ENCODE measurements at places on chromosomes 12 and 14.

GRCh38 chr14:78508023-78508422 is 337.9 kb downstream of the NRXN3 start:
- DNase-seq, result no peak

DNA sequence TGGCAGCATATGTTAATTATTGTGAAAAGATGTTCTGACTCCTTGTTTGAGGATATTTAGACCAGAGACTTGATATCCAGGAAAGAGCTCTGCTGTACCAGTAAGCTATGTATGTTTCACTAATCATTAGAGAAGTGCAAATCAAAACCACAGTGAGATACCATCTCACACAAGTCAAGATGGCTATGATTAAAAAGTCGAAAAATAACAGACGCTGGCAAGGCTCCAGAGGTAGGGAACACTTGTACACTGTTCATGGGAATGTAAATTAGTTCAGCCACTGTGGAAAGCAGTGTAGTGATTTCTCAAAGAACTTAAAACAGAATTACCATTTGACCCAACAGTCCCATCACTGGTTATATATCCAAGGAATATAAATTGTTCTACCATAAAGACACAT is 171.6 kb downstream of the DPY19L2 start:
- no peak for DNase-seq

DNA sequence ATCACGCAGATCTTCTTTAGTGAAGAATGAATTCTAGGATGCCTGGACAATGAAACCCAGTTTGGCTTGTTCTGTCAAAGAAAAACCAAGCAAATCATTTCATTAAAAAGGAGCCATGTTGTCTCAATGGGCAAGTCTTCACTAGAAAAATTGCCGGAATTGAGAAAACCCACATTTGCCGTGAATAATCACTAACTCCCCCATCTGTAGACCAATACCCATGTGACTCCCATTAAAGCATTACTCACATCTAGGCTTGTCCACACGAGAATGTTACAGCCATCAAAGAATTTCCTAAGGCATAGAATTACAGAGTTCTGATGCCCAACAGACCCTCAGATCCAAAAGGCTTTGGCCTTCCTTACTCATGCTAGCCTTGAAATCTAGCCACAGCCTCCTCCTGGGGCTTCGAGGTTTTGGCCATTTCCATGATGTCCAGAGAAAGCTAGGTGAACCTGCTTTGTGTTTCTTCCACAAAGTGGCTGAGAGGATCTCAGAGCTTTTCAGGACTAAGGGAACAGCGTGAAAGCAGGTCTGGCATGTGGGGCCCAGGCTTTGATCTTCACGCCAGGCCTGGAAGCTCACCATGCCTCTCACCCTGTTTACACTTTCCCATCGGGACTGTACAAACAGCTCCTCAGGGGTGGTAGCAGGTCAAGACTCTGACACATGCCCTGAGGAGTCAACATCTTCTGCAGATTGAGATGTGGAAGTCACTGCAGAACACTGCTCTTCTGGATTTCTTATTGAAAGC is 12.1 kb downstream of the SLC7A8 start:
- no peak for DNase-seq

DNA sequence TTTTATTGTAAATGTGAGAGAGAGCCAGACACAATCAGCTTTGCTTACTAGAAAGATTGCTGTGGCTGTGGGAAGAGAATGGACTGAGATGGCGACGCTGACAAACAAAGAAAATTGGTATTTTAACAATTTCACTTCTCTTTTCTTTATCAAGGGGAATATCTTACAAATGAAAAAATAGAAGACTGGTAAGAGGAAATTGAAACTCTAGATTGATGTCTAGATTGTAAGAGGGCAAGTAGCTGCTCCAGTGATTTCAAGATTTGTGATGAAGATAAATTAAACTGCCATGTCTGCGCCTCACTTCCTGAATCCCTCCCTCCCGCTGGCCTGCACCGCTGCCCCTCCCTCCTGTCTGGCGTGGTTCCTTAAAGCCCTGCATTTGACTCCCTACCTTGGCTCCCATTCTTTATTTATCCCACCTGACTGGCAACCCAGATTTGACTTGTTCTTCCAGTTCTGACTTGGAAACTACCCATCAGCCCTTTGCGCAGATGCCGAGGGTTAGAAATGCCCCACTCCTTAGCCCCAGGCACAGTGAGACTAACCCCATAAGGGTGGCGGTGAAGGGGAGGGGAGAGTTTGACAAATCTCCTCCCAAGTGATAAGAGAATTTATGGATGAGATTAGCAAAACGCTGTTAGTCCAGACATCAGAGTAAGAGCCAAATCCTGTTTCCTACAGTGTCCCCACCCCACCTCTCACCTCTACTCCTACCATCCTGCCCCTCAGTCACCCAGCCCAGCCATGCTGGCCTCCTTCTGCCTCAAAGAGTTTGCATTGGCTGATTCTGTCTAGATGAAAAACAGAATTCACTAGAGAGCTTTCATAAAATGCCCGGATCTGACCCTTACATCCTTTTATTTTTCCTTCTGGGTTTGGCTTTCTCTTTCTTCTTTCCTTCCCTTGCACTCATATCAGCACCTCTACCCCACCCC is 125.3 kb upstream of the ATF7IP start:
- DNase-seq, result peak; percentile 36

DNA sequence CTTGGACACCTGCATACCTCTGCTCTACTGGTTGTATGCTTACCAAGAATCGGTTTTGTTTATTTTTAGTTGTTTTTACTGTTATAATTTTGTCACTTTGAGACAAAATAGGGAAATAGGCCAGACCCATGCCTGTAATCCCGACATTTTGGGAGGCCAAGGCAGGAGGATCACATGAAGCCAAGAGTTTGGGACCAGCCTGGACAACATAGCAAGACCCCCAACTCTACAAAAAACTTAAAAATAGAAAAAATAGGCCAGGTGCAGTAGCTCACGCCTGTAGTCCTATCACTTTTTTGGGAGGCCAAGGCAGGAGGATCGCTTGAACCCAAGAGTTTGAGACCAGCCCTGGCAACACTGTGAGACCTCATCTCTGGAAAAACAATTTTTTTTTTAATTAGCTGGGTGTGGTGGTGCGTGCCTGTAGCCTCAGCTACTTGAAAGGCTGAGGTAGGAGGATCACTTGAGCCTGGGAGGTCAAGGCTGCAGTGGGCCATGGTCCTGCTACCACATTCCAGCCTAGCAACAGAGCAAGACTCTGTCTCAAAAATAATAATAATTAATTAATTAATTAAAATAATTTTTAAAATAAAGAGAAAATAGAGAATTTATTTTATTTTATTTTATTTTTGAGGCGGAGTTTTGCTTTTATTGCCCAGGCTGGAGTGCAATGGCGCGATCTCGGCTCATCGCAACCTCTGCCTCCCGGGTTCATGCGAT is 1.3 kb upstream of the MRPS35 start:
- DNase-seq, result no peak

- no peak for DNase-seq
Observed at GRCh38 chr14:58562141-58562540, 75.6 kb upstream of the DACT1 start.

Measured in fibroblast of lung (primary cell).